Esophagus squamous epithelium (tissue), 5 donors: ENCODE measurements at places on chromosomes 1 and 21.

- DNase-seq = no peak
These were observed 31.8 kb downstream of the HSF2BP start for GRCh38 chr21:43627527-43627926.

DNA sequence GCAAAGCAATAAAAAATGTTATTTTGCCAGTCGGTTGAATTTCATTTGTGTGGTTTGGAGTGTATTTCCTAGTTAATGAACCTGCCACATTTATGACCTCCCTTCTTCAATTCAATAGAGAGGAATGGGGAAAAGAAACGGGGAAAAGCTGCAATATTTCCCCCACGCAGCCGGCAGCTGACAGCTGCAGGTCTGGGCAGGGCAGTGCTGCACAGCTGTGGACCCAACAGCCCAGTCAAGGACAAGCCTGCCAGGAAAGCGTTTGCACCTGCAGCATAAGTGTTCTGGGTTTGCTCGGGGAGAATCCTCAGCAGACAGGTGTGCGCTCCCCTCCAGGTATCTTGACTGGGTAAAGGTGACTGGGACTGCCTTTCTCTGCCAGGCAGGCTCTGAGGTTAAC, 53.4 kb downstream of the FBXO2 start:
- DNase-seq = no peak

DNA sequence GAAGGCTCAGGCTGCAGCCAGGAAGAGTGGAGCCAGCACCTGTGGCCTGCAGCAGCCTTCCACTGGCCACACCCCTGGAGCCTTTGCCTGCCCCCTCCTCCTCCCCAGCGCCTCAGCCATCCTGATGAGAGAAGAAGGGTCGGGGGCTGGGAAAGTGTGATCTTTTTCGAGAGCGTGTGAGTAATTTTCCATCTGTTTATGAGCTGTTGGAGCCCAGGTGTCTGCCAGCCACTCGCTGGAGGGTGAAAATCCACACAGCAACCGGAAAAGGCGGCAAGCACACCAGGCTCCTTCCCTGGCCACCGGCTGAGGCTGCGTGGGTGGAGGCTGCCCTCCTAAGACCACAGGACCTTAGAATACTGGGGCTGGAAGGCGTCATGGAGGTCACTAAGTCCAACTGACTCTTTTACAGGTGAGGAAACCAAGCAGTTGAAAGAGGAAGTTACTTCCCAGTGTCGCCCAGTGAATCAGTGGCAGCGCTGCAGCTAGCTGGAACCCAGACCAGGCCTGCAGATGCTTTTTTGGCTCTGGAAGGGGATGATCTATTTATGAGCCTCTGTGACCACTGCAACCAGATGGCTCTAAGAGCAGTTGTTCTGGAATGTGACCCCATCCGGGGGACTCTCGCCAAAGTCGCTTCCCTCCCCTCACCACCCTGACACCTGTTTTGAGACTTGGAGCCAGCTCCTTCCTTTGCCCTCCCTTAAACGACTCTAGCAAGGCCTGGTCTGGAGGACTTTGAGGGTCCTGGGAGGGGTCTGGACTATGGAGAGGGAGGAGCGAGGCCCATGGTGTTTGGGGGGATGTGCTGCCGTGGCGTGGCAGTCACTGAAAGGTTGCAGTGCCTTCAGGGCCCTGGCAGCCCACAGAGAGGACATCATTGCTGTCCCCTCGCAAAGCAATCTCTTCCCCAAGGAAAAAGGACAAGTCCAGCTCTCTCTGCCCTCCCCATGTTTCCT, 54.5 kb downstream of the LGR6 start:
- no peak for DNase-seq

DNA sequence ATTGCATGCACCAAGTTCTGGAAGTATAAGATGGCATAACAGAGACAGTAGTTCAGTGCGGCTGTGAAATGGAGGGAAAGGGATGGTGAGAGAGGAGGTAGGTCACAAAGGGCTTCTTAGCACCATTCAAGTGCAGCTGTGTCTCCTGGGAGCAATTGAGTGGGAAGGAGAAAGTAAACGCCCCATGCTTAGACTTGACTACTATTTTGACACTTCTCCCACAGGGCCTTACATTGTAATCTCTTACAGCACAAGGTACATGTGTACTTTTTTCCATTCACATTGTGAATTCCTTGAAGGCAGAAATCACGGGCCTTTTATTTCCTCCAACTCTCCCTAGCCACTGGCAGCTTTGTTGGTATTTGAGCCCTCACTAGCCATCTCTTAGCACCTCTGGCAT, 239.6 kb upstream of the FOXD3 start:
- no peak for DNase-seq
